ENCODE measurements at places on chromosomes 3 and 15.

DNA sequence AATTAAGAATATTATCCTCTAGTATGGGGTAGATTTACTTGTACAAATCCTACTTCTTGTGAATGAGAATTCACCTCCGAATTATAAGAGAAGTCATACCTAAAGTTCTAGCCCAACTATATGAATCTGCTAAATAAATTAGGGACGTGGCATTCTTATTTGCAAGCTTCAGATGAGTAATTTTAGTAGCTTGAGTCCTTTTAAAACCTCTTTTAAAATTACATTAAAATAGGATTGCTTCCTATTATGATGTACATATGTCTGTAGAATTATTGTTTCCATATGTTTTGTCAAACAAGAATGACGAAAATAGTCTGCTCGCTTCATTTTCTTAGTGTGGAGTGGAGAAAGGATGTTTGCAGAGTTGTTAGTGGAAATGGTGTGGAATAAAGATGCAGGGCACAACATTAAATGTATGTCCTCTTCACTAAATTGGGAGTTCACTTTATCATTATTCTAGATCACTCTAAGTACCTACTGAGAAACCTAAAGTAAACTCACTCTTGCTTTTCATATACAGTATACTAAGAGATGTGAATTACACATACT, 59.4 kb downstream of the CMSS1 start:
- DNase-seq = no peak

- DNase-seq = peak; percentile 21
These were observed 269.4 kb upstream of the RBMS3 start for GRCh38 chr3:29011441-29011840.

GRCh38 chr3:132352556-132353143, 35.4 kb downstream of the ACP3 start:
- peak; percentile 80 for DNase-seq

DNA sequence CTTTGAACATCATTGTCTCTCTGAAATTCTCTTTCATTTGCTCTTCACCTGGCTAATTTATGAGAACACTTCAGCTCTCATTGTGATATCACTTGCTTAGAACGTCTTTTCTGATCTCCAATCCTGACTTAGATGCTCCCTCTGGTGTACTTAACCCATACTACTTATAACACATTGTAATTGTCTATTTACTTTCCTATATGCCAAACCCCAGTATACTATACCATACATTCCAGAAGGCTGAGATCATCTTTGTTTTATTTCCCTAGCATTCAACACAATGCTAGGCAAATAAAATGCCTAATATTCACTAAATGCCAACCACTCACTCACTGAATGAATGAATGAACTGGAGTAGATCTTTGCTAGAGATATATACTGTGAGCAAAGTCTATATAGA, 27.0 kb upstream of the PEX5L start:
- no peak for DNase-seq

- DNase-seq = peak; percentile 42
These were observed 8.7 kb downstream of the ZDHHC19 start for GRCh38 chr3:196202516-196202970.

- DNase-seq = peak; percentile 36
These were observed 296.6 kb upstream of the LMCD1 start for GRCh38 chr3:8204853-8205650.

DNA sequence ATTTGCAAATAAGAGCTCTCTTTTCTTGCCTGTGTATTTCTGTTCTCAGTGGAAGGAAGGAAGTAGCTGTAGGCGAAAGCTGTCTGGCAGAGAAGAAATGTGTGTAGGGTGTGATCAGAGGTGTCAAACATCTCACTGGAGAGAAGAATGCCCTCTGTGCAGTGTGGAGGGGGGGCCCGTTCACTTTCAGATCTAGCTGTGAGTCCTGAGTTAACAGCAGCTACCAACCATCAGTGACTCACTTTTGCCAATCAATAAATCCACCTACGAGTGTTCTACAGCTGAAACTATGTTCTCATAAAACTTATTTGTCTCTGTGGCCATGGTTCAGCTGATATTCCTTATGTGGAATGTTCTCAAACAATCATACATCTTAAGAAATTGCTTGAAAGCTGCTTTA, 103.7 kb downstream of the FRMD4B start:
- no peak for DNase-seq

GRCh38 chr15:68114840-68115239, 60.7 kb downstream of the PIAS1 start:
- DNase-seq = no peak

GRCh38 chr3:168096210-168096652, 507 bp upstream of the GOLIM4 start:
- peak; percentile 95 for DNase-seq

DNA sequence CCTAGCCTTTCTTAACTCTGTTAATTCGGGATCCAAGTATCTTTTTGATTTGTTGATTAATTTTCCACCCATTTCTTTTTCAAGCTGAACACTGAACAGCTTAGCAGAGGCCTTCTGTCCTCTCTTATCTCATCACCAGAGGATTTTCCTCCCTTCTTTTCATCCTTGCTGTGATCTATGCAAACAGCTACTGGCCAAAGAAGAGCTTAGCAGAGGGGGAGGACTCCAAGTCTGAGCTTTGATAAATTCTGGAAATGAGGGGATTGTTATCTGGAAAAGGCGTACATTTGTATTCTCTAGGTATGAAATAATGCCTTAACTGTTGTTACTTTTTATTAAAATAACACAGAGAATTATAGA, 13.4 kb downstream of the DZIP3 start:
- no peak for DNase-seq

DNA sequence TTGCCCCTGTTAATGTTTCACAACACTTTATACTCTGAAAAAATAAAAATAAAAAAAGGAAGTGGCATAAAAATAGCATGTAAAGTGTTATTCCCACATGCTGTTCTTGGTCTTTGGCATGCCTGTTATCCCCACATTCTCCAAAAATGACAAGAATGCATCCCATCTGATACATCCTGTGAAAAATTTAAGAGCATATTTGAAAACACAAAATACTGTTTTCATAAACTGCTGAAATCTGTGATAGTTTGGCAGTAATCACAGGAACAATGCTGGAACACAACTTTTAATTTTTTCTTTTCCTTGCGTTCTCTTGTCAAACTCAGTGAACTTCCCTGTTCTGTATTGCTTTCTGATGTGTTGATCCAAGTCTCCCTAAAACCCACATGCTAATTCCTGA, 288.8 kb downstream of the ROBO2 start:
- no peak for DNase-seq

- no peak for DNase-seq
These were observed 35.1 kb upstream of the P3H2 start for GRCh38 chr3:190155752-190156151.

GRCh38 chr3:98746882-98747281, 16.3 kb upstream of the ST3GAL6 start:
- no peak for DNase-seq

GRCh38 chr3:53377794-53378193, 30.5 kb upstream of the DCP1A start:
- DNase-seq = no peak

- no peak for DNase-seq
These were observed 233.0 kb upstream of the KCNMB2 start for GRCh38 chr3:178302966-178303930.

DNA sequence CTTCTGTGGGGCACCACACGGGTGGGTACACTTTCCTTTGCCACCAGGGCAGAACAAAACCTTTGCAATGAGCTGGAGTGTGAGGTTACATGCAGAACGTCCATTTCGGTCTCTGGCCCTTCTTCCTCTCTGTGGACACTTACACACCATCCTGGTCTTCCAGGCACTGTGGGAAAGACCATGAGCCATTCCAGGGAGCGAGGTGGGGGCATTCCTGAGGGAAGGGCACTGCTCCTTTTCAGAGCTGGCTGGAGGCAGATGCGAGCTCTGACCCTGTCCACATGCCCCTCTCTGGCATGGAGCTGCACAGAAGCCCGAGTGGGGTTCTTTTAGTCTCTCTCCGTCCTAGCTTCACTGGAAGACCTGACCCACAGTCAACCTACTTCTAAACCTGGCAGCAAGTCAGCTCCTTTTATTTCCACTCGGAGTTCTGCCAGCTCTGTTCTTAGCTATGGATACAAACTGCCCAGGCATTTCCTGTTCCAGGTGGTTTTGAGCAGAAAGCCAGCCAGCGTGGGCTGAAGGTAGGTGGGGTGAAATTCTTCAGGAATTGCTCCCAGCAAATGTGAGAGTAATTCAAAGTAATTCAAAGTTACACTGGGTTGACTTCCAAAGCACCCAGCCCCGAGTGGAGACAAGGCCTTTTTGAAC, 281.4 kb downstream of the ADAMTS17 start:
- DNase-seq = peak; percentile 97

DNA sequence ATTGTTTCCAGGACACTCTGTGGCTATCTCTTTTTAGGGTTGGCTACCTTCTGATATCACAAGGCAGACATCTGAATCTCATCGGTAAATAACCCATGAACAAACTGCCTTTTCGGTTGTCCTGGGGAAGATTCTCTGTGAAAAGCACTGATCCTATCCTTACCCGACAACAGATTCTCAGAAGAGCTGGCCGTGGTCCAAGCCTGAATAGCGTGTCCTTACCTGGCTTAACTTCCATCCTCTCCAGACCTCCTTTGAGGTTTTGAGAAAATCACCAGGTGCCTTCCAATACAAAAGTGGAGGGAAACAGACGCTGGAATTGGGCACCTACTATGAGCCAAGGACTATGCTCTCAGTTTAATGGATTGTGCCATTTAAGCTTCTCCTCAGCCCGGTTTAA, 87.4 kb upstream of the ARHGEF3 start:
- no peak for DNase-seq

DNA sequence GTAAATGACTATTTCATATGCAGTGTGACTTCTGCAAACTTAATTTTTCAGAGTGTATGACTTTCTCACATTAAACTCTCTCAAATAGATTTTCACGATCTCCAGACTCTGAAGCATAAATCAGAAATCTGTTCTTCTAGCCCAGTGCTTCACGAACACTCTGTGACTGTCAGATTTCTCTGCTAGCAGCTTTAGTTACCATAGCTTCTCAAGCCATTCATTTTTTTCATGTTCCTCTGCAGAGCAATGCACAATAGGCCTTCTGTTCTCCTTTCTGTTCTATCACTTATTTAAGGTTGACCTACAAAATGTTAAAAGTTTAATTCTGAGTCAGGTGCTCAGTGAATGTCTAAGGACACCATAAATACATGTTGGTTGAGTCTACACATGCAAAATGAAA, 1102.2 kb downstream of the TUSC7 start:
- DNase-seq = no peak

DNA sequence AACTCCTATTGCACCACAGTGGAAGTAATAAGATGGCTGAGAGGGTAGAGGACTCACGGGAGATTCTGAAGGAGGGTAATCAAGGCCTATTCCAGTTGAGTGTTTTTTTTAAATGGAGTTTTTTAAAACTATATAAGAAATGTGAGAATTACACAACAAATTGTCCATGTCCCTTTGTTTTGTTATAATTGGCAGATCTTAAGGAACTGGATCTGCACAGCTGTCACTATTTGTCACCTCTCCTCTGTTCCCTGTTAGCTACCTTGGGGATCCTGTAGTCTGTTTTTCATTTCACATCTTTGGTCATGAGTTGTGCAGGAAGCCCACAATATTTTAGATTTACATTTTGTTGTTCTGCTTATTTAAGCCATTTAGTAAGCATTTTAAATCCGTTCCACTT, 77.3 kb upstream of the TSPAN3 start:
- no peak for DNase-seq

DNA sequence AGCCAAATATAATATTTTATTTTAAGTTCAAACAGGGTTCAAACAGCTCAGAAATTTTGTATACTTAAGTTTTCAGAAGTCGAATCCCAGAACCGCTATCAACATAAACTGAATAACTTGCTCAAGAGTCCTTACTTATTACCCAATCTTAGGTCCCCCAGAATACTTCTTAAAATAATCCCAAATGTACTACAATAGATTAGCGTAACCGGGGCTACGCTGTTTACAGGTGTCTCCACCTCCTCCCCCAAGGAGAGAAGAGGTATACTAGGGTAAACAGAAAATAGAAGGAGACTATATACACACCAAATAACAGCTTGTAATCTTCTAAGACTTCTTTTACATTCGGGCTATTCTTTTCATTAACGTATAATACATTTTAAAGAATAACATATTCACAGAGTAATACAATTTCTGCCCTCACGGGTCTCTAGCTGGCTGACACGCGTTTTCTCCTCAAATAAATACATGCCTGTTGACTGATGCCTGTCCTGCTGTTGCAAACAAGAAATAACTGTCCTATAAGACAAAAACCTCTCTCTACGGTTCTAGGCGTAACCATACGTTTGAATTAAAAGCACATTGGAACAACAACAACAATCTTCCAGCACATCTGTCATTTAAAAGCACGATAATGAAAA, 1.3 kb downstream of the DENND4A start:
- peak; percentile 70 for DNase-seq

- DNase-seq = no peak
These were observed 79.9 kb downstream of the ZBBX start for GRCh38 chr3:167300207-167300606.

DNA sequence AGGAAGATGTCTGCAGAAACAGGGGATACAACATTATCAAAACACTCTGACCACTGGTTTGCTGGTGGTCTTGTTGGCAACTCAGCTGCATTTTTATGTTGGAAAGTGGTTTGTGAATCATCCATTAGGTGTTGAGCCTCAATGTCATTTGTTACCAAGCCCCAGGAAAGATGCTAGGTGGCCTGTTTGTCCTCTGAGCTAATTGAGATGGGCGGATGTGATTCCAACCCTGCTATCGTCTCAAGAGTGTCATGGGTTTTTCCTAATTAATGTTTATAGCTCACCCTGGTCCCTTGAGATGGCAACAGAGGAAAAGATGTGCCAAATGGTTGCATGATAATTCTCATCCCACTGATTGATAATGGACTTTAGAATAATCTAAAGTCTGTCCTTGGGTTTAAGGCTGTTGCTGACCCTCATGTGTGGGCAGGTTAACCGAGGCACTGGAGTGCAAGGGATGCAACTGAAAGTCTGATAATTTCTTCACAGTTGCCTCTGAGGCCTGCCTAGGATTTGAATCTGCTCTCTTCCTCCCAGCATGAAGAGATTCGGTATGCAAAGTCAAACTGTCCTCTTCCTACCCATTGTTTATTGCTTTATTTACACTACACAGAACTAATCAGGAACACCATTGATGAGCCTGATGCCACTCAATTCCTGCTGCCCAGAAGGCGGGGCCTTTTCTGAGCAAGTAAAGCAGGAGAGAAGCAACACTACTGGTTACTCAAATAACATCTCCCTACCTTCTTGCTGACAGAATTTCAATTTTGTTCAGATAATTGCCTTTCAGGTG, 166.2 kb upstream of the TBC1D5 start:
- no peak for DNase-seq

GRCh38 chr3:182323126-182323700, 470.1 kb upstream of the ATP11B start:
- no peak for DNase-seq

DNA sequence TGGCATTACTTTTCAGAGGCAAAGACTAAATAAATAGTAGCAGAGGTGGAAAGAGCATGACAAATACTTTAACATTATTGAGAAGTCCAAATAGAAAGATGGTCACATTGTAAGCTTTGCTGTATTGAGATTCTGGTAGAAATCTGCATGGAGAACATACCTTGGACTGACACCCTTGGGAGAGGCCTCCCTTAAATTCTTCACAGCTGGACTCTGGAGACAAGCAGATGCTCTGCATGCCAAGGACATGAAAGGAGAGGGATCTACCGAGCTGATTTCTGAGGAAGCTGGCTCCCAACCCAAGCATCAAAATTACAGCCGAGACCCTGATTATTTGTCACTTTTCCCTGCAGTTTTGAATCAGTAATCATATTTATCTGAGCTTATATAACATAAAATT, 212.5 kb upstream of the COL8A1 start:
- DNase-seq = no peak

GRCh38 chr3:135083756-135084155, 288.7 kb downstream of the EPHB1 start:
- DNase-seq = no peak

Measured in fibroblast of lung (primary cell).